ENCODE measurements at places on chromosomes 6 and 20. TPM values are rescaled to one million over a fixed set of nuclear protein-coding genes. Genes with fewer than 3 reads are reported as not detected.

- no peaks in the 10 kb centered on the region for H3K4me1 ChIP-seq
- no peak for DNase-seq
- no peaks in the 10 kb centered on the region for H3K36me3 ChIP-seq
- no peak overlapping the region for H3K27ac ChIP-seq
Measured at GRCh38 chr20:5433352-5433751, 116.6 kb upstream of the PROKR2 start.

DNA sequence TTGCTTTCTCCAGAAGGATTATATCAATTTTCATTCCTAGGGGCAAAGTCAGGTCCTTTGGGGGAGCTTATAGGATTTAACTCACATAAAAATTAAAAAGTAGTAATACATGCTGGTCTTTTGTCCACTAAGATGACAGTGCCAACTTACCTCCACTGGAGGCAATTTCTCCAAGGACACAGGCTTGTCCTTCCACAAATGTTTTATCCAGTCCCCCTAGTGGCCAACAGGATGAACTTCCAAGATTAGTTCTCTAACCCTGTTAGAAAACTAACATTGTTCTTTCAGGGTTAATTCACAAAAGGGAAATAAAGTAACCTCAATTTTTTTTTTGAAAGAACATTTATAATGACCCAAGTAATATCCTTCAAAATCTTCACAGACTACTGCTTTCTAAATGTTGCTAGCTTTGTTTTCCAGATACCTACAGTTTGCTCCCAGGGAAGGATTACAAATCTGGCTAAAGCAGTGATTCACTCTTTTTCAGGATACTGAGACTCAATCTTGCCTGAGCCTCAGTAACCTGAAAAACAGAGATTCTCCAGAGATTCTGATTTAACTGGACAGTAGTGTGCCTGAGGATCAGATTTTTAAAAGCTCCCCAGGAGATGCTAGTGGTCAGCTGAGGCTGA is 31.7 kb upstream of the UBR2 start:
- no peaks in the 10 kb centered on the region for H3K36me3 ChIP-seq
- no peak overlapping the region for H3K27ac ChIP-seq
- H3K4me3 ChIP-seq, result no peak overlapping the region
- H3K27me3 ChIP-seq, result no peaks in the 10 kb centered on the region

DNA sequence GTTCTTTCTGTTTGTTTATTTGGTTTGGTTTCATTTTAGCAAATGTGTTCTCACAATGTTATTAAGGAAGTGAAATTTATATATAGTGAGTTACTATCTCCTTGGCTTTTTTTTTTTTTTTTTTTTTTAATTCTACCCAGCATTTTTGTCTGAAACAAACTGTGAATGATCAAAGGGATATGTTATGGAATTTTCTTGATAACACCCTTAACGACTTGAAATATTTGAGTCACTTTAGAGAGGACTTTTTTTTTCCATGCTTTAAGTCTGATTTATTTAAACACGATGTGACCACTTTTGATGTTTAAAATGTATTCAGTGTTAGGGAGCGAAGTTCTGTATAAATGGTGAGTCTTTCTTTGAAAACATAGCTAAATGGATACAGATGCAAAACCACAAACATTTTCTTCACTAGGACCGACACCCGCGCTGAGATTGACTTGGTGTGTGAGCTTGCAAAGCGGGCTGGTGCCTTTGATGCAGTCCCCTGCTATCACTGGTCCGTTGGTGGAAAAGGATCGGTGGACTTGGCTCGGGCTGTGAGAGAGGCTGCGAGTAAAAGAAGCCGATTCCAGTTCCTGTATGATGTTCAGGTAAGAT is 149.7 kb downstream of the MTHFD1L start:
- no peaks in the 10 kb centered on the region for H3K36me3 ChIP-seq
- no peaks in the 10 kb centered on the region for H3K27me3 ChIP-seq
- no peak overlapping the region for H3K27ac ChIP-seq
- DNase-seq, result no peak

Gene SEL1L2
- not detected for total RNA-seq
